ENCODE measurements at places on chromosomes 1 and 21.

DNA sequence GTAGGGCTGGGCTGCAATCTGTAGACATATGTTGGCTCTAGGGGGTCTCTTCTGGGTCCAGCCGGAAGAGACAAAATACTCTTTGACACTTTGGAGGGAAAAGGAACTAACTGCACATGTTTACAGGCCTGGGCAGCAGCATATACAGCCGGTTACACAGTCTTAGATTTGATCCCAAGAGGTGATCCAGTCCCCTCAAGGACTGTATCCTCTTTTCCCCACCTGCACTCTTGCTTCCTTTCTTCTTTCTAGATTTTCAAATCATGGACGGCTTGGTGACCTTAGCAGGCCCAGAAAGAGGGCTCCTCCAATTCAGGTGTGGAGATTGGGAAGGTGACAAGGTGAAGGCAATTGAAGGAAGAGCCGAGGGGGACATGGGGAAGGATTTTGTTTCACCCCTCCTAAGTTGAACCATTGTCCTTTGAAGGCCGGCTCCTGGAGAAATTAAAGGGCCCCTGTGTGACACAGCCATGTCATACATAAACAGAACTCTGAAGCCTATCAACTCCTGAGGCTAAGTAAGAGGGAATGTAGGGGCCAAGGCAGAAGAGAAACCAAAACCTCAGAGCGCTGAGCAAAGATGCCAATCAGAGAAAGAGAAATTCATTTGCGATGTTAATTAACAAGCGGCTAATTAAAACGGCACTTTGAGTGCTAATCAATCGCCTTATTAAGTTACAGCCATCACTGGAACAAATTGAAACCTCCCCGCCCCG, 5.9 kb upstream of the BARHL2 start:
- no peak for DNase-seq

DNA sequence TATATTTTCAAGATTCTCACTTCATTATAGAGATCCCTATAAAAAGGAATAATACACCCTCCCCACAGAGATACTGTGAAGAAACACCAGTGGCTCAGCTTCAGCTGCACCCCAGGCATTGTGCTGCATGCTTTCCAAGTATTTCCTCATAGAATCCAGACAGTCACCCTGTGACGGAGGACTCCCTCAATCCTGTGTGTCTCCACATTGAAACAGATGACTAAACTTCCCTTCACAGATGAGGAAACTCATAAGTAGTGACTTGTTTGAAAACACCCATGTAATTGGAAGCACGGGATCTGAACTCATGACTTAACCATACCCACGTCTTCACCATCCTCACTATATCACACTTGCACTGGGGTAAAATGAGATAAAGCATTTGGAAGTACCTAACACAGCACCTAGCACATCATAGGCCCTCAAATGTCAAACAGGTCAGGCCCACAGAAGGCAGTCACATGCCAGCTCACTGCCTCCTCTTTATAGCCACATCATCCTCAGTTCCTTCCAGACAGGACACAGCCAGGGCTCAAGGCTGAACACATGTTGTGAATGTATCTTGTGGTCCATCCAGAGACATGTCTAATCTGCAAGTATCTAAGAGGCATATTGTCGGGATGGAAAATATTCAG, 55.2 kb downstream of the GPR161 start:
- DNase-seq, result no peak

DNA sequence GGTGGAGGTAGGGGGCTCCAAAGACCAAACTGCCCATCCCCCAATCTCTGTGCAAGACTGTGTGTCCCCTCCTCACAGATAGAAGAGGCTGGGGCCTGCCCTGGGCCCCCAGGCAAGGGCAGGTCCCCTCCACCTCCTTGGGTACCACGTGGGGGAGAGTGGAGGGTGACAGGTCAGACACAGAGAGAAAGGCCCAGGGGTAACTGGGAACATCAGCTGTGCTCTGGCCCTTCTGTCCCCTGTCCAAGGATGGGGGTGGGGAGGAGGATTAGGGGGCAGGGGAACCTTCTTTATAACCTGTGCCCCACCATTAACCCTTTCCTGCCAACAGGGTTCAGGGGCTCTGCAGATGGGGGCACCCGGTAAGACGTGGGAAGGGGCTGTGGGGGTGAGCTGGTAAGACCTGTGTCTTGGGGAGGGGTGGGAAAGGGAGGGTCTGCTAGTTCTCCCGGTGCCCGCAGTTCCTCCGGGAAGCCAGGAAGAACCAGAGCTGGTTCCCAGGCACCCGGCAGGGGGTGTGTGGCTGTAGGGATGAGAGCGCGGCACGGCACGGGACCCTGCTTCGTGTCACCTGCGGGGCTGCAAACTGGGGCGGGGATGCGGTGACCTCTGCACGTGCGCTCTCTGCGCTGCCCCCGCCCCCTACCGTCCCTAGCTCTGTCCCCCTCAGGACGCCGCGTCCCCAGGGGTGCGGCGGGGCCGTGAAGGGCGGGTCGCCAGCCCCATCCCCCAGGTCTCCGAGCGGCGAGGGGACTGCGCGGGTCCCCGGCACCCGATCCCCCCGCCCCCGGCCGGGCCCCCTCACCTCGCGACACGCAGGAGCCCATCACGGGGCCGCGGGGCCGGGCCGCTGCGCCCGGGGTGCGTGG, 601 bp downstream of the FAM131C start:
- no peak for DNase-seq

- DNase-seq, result no peak
Measured at GRCh38 chr1:24720152-24720551, 25.1 kb upstream of the CLIC4 start.

GRCh38 chr1:200488375-200489165, 78.7 kb upstream of the ZNF281 start:
- peak; percentile 49 for DNase-seq

DNA sequence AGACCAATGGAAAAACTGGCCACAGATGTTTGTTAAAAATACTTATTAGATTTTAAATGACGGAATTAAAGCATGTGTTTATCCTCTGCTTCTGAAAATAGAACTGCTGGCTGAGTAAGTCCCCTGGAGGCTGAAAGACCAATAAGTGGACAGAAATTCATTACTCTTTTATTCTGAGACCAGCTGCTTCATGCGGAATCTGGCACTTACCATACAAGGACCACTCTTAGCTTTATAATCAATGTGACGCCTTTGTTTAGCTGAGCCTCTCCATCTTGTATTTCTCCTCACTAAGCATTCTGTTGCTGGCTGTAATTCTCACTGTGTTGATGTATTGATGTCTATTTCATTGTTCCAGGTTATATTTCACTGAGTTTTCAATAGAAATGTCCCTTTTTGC, 6.3 kb upstream of the EXO1 start:
- no peak for DNase-seq

GRCh38 chr1:218656301-218657037, 311.3 kb downstream of the TGFB2 start:
- no peak for DNase-seq

DNA sequence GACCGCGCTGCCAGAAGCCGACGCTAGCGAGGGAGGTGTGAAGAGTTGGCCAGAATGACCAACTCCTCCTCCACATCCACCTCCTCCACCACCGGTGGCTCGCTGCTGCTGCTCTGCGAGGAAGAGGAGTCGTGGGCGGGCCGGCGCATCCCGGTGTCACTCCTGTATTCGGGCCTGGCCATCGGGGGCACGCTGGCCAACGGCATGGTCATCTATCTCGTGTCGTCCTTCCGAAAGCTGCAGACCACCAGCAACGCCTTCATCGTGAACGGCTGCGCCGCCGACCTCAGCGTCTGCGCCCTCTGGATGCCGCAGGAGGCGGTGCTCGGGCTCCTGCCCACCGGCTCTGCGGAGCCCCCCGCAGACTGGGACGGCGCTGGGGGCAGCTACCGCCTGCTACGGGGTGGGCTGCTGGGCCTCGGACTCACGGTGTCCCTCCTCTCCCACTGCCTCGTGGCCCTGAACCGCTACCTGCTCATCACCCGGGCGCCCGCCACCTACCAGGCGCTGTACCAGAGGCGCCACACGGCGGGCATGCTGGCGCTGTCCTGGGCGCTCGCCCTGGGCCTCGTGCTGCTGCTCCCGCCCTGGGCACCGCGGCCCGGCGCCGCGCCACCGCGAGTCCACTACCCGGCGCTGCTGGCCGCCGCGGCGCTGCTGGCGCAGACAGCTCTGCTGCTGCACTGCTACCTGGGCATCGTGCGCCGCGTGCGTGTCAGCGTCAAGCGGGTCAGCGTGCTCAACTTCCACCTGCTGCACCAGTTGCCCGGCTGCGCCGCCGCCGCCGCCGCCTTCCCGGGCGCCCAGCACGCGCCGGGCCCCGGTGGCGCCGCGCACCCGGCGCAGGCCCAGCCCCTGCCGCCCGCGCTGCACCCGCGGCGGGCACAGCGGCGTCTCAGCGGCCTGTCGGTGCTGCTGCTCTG, 1.2 kb downstream of the GPR88 start:
- no peak for DNase-seq

GRCh38 chr21:33993286-33994231, 78.0 kb upstream of the ATP5PO start:
- DNase-seq, result no peak

DNA sequence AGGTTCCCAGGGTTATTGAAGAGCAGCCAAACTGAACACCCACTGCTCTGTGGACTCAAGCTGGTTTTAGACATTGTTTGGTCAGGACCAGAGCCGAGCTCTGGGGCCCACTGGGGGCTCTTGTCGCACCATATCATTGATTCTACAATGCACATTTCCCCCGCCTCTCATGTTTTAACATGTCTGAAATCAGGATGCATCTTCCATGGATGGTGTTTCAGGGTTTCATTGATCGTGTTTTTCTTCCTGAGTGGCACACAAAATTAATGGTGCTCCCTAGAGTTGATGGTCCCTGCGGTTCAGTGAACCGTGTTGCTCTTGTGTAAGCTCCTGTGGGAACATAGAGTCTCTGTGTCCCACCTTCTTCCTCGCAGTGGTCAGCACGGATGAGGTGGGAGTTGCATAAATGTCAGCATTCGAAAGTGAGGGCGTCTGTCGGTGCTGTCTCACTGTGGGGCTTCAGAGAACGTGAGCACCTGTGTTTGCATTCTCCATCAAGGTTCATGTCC, 38.3 kb downstream of the GALNT2 start:
- no peak for DNase-seq

GRCh38 chr1:52613636-52614373, 11.6 kb downstream of the GPX7 start:
- DNase-seq, result no peak

DNA sequence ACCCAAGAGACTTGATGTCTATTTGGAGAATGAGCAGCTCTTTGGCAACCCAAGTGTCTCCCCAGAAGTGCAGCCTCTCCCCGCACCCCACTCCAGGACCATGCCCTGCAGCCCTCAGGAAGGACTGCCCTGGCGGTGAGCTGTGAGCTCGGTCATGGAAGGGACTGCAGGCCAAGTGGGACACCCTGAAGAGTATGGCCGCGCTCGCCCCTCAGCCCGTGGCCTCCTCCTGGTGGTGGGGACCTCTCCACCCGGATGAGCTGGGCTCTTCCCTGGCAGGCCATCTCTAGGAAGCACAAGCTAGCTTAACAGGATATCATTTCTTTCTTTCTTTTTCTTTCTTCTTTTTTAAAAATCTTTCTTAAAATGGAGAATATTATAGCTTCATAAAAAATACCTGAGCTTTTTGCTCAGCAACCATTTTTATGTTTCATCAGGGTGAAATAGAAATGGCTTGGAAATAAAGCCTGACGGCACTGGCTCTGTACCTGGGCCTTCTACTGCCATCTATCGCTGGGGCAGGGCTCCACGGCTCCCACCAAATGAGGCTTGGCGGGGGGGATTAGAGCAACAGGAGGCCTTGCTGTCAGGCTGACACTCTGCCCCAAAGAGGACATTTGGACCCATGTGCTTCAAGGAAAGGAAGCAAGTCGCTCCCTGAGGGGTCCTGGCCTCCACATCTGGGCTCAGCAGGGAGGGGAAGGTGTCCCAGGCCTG, 296.2 kb upstream of the VAMP3 start:
- no peak for DNase-seq

DNA sequence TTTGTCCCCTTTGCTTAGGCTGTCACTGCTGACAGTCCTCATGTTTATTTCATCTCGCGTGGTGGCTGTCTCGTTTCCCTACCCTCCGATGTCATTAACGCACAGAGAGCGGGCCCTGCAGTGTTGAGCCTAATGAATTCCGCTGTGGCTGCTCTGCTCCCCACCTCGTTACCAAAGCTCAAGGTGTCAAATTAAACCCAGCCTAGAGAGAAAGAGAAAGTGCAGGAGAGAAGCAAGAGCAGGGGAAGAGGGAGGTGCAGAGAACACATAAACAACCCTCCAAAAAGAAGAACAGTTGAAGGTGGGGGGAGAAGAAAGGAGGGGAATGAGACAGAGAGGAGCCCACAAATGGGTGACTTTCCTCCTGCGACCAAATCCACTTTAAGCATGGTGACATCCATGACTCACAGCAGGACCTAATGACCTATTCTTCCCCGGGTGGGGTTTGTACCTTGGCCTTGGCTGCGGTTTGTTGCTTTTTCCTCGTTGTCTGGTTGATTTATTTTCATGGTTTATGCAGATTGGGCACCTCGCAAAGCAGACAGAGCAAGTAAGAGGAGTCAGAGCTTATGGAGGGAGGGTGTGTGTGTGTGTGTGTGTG, 92.5 kb downstream of the PBX1 start:
- no peak for DNase-seq

DNA sequence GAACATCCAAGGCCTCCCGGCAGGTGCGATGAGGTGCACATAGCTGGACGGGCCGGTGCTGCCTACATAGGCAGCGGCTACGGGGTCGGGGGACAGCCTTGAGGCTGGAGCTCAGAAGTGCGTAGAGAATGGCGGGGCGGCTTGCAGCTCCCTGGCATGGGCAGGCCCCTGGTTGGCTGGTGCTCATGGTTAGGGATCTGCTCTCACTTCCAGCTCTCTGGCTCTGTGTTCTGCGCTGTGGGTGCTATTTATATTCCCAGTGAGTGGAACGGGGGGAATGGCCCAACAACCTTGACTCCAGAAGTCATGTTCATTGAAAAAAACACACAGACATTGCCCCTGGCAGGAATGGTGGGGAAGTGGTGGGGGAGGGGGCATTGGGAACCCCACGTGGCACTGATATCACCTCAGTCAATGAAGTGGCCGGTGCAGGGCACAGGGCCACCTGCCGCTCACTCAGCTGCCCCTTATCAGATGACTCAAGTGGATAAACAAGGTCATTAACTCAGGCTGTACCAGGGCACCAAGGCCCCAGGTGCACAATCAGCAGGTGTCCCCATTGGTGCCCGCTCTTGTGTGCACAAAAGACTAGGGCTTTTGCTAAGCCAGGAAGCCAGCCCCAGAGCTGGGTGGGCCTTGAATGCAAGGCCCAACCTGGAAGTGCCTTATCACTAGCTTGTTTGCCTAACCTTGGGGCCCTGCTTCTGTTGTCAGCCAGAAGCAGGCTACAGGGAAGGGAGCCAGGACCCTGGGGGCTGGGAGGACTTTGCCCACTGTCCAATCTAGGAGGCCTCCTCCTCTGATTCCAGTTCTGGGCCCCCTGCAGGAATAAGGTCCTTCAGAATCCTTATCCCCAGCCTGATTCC, at the start of gene NR0B2:
NR0B2 (minus strand) TSS at position 222 of the 866 bp plus-strand sequence; CDS start at position 187, 35 bp downstream.
- DNase-seq, result no peak

DNA sequence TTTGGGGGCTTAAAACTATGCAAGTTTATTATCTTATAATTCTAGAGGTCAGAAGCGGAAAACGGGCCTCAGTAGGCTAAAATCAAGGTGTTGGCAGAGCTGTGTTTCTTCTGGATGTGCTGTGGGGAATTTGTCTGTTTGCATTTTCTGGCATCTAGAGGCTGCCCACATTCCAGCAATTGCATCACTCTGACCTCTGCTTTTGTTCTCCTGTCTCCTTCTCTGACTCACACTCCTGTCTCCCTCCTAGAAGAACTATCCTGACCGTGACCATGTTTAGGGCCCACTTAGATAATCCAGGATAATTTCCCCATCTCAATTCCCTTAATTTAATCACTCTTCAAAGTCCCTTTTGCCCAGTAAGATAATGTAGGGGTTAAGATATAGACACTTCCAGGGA, 127.4 kb upstream of the DEPDC1 start:
- DNase-seq, result peak; percentile 17

Measured in HS-27A (cell line).